ENCODE measurements at places on chromosomes 13 and 19.

GRCh38 chr19:5225486-5226345 lies 114.9 kb downstream of the PTPRS start:
- no peak for DNase-seq

DNA sequence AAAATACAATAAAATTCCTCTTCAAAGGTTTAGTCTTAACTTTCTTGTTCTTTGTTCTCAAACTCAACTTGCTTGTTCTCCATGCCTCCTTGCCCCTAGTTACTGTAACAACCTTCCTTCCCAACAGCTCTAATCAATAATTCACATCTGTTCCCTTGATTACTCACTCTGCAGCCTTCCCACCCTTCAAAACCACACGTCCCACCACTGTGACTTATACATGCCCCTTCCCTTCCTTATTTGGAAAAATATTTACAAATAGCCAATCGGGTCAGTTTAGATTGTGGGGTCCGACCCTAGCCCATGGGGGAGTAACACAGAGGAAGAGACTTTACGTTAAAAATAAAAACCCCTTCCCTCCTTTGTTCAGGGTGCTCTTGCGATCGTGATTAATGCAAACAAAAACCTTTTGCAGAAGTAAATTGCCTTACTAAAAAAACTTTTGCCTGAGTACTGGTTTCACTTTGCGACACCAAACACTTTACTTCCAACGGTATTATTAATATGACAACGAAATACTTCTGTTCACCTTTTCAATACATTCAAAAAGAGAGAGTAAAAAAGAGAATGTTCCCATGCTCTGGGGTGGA lies 512 bp upstream of the ZNF93 start:
- DNase-seq = no peak

- DNase-seq = no peak
These were observed 167.1 kb upstream of the SOX1 start for GRCh38 chr13:111899714-111900389.

GRCh38 chr13:58087566-58087965 lies 456.0 kb downstream of the PCDH17 start:
- no peak for DNase-seq

GRCh38 chr19:1805401-1806183 lies 6.5 kb downstream of the ATP8B3 start:
- DNase-seq = no peak

DNA sequence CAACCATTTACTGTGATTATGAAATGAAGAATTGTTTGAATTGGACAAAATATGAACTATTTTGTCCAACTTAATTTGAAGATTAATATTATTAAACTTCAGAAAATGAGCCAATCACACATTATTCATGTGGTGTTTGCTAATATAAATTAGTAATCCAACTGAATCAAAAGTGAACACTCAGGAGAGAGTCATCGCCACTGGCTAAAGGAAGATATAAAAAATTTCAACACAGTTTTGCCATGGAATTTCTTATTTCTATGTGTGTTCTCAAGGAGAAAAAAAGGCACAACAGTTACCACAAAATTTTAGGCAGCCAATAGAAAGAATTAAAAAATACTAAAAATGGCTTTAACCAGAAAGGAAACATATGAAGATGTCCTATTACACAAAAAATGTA lies 2683.8 kb downstream of the PCDH9 start:
- no peak for DNase-seq

GRCh38 chr19:51660975-51661600 lies 14.5 kb upstream of the SIGLEC14 start:
- DNase-seq = no peak

- no peak for DNase-seq
These were observed 375.6 kb downstream of the COG6 start for GRCh38 chr13:40031031-40031430.

- DNase-seq = no peak
These were observed 11.7 kb upstream of the ADGRE5 start for GRCh38 chr19:14369399-14370168.

GRCh38 chr19:6864325-6864940 lies 22.9 kb upstream of the ADGRE1 start:
- no peak for DNase-seq

GRCh38 chr13:46165485-46166223 lies 16.3 kb downstream of the LCP1 start:
- DNase-seq = no peak

DNA sequence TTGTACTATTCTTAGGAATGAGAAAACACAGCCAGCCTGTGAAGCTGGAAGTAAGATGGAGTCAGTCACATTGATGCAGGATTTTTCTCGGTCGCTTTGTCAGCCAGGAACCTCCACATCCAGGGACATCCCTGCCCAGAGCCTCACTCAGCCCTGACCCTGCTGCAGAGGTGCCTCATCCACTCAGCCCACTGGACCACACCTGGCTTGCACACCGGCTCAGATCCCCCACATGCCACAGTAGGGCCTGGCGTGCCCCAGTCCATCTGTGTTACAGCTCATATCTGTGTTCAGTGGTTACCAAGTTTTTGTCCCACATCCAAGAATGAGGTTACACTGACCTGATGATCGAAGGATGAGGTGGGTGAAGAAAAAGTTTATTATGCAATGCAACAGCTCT lies 1315.4 kb downstream of the SLITRK1 start:
- no peak for DNase-seq

DNA sequence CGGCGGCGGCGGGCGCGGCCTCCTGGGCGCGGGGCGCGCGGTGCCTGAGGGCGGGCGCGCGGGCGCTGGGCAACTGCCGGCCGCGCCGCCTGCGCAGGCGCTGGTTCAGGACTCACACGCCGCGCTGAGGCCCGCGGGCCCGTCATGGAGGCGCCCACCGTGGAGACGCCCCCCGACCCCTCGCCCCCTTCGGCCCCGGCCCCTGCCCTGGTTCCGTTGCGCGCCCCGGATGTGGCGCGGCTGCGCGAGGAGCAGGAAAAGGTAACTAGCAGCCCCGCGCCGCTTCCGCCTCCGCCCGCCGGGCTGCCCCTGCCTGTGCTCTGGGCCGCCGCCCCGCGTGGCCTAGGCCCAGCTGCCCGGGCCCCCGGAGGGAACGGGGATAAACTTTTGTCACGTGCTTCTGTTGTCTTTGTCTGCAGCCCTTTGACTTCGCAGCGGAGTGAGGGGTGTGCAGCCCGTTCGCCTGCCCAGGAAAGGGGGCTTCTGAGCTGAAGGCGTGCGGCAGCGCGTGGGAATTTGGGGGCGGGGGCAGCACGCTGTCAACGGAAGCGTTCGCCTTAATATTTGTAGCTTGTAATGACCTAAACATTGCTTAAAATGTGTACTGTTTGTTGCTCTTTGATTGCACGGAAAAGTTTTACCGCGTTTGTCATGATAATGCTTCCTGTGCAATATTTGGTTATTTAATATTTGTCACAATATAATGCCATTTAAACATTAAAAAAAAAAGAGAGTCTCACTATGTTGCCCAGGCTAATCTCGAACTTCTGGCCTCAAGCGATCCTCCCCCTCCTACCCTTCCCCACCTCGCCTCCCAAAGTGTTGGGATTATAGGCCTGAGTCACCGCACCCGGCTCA lies 594 bp downstream of the URI1 start:
- DNase-seq = peak; percentile 11

- no peak for DNase-seq
These were observed 150.2 kb downstream of the NDFIP2 start for GRCh38 chr13:79631051-79631659.

GRCh38 chr19:30077851-30078355 lies 135.9 kb downstream of the URI1 start:
- DNase-seq = no peak

DNA sequence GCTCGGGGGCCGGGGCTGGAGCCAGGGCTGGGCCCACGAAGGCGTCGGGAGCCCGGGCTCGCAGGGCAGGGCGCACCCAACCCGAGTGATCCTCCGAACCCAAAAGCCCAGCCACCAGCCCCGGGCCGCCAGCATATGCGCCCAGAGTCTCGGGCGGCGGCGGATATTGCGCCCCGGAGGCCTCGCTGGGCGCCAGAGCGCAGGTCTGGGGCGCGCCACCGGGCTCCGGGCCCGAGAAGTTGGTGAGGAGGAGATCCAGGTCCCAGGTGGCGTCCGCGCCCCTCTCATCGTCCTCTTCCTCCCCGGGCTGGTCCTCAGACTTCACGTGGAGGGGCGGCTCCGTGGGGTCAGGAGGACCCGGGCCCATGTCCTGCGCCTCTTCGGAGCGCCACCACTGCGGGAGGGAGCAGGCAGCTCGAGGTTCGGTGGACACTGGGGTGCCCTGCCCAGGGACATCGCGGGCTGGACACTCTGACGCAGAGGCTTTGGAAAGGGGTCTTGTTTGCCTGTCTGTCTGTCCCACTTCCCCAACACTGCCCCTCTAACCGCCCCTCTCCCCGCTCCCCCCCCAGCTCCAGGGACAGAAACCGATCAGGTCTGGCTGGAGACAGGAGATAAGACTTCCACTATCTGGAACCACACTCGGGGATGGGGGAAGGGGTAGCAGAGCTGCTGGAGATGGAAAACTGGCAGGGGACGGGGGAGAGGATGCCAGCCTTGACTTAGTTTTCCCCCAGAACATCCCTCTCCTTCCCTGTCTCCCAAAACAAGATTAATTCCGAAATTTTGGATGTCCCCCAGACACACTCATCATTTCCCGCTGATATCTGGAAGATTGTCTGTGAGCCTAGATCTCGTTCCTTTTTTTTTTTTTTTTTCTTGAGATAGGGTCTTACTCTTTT lies 1.0 kb downstream of the KLF1 start:
- DNase-seq = no peak

DNA sequence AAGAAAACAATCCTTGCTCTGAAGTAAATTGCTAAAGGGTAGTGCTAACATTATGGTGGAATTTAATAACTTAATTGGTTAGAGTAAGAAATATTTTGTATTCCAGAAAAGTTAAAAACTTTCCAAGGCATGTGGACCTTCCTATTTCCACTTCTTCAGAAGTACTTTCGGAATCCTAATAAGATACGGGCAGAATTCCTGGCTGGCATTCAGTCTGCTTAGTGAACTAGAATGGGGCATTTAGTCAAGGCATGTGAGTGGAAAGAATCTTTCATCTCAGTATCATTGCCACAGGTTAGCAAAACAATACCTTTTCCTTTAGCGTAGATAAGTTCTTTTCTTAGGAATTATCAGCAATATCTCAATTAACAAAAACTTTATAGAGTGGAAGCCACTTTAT lies 85.1 kb downstream of the TNFRSF19 start:
- no peak for DNase-seq

DNA sequence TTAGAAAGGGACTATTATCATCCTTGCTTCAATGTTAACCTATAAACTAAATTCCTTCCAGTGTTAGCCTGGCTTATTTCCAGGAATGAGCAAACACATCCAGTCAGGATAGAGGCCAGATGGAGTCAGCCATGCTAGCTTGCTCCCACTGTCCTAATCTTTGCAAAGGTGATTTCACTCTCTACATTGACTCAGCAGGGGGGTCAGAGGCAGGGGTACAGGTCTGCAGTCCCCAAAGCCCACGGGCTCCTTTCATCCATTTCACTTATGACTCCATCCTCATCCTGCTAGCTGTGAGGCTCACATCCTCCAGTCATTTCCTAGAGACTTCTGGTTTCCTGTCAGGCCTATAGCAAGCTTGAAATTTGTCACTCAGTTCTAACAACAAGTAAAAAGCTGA lies 63.4 kb upstream of the CEACAM8 start:
- no peak for DNase-seq
